ENCODE measurements at places on chromosomes 5 and 9.

DNA sequence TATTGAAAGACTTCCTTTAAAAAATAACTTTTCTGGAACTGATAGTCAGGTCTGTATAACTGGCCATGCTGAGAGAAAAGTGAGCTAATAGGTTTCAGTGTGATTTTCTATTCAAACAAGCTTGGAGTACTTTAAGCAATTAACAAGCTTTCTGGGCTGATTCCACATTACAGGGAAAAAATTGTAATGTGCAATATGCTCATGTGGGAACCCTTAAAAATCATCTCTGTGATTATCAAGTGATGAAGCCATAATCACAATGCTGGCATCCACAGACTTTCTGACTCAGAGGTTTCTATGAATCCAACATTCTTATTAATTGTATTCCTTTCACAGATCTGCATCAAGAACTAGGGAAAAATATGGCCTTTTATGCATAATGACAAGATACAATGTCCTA, 212.2 kb upstream of the ACO1 start:
- no peak for DNase-seq

GRCh38 chr9:108860764-108861163, 1.3 kb upstream of the ACTL7A start:
- DNase-seq: no peak

DNA sequence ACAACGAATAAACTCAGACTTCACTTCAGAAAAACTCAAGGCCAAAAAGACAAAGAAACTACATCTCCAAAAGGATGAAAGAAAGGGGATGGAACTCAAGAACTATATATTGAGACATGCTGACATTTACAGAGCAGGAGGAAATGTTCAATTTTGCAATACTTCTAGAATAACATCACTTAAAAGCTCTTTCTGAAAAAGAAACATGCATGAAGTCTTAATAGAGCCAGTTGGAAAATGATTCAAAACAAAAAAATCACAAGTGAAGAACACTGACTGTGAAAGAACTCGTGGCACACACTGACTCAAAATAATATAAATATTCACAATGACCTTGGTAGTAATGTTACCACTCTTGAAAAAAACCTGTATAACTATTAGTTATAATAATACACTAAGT, 267.8 kb upstream of the NREP start:
- DNase-seq: no peak

DNA sequence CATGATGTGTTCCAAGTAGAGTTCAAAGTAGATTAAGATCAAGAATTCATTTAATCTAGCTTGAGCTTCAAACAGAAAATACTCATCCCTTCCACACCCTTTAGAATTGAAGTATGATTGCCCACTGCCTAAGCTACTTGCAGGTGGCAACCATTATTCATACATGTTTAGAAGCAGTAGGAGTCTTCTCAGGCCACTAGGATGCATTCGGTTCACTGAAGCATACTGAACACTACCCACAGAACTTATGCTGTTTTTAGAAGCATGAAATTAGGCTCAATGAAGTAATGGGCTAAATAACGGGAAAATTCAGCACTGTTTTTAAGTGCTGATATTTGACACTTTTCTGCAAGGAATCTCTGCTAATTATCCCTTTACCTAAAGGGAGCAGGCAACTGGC, 263.4 kb downstream of the DEPDC1B start:
- DNase-seq: no peak

DNA sequence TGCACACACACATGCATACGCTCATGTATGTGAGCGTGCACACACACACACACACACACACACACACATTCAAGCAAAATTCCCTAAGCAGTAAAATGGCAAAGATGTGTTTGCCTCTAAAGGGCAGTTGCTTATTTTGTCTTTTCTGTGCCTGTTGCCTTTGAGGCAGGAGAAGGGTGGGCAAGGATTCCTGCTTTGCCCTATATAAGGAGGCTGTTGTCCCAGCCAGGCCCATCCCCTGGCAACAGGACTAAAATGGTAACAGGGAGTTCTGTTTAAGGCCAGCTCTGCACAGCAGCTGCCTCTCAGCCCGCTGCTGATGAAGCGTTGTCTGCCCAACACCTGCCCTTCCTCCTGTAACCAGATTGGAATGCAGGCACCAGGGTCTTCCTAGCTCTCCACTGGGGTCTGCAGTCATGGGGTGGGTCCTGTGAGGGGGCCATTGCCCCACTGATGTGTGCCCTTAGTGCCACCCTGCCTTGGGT, 64.4 kb downstream of the PPARGC1B start:
- DNase-seq: no peak

DNA sequence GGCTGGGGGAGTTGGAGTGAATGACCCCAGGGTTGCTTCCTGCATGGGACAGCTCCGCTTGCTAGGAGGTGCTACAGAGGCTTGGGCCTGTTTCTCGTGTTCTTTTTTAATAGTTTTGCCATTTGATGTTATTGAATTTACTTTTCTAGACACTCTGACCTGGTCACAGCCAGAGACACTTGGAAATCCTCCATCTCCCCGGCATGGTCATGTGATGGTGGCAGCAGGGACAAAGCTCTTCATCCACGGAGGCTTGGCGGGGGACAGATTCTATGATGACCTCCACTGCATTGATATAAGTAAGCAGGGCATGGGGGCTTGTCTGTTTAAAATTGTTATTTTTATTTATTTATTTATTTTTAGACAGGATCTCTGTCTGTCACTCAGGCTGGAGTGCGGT, 13.4 kb downstream of the HSPA5 start:
- DNase-seq: no peak

GRCh38 chr5:116378777-116379121, 195.9 kb downstream of the SEMA6A start:
- DNase-seq: no peak

DNA sequence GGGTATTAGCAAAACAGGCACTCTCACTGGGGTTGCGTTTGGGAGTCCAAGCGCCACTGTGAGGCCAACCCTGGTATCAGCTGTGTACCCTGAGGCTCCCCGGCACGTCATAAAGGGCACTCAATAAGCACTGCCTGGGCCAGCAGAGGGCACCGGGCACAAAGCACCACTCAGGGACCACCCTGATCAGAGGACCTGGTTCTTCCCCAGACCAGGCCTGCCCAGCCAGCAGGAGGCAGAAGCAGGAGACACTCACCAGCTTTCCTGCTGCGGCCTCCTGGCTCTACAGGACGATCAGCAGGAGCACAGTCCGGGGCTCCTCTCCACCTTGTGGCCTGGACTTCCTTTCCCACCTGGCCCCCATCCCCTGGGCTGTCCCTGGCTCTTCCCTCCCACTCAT, 12.6 kb downstream of the MGAT1 start:
- no peak for DNase-seq

GRCh38 chr9:112120030-112120341, 55.1 kb downstream of the SUSD1 start:
- no peak for DNase-seq

DNA sequence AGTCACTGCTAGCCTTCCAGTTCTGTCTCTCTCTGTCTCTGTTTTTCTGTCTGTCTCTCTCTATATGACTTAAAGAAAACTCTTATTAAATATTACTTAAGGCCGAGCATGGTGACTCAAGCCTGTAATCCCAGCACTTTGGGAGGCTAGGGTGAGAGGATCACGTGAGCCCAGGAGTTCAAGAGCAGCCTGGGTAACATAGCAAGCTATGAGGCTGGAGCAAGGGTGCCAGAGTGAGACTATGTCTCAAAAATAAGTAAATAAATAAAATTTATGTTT, 1.7 kb upstream of the GBGT1 start:
- no peak for DNase-seq

DNA sequence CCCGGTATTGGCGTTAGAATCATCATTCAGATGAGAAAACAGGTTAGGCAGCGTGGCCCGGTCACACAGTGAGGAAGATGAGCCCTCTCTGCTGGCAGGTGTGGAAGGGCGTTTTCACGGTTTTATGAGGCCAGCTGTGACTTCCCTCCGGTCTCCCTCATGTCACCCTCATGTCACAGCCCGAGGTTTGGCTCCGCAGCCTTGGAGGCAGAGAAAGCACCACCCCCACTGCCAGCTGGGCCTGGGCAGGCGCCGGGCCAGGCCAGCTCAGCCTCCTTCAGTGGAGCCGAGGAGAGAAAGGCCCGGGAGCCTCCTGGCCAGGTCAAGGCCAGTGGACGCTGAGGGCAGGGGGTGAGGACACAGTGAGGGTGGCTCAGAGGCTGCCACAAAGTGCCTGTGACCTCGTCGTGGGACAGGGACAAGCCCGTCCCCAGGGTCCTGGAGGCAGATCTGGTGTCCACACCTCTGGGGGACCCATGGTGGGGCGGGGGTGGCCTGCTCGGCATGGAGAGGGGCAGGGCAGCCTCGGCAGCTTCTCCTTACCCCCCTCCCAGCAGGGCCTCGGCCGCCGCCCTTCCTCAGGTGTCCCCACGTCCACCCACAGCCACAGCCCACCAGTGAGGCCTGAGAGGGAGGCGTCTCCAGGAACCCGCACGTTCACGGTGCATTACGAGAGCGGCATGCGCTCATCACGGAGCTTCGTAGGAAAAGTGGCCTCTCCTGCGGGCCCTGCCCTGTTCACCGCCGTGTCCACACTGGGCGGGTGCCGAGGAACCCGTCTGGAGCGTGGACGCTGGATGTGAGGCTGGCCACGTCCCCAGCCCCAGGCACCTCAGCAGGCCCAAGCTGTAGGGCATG, 32.2 kb downstream of the EXD3 start:
- no peak for DNase-seq

GRCh38 chr5:174410716-174411478, 313.5 kb upstream of the MSX2 start:
- no peak for DNase-seq

DNA sequence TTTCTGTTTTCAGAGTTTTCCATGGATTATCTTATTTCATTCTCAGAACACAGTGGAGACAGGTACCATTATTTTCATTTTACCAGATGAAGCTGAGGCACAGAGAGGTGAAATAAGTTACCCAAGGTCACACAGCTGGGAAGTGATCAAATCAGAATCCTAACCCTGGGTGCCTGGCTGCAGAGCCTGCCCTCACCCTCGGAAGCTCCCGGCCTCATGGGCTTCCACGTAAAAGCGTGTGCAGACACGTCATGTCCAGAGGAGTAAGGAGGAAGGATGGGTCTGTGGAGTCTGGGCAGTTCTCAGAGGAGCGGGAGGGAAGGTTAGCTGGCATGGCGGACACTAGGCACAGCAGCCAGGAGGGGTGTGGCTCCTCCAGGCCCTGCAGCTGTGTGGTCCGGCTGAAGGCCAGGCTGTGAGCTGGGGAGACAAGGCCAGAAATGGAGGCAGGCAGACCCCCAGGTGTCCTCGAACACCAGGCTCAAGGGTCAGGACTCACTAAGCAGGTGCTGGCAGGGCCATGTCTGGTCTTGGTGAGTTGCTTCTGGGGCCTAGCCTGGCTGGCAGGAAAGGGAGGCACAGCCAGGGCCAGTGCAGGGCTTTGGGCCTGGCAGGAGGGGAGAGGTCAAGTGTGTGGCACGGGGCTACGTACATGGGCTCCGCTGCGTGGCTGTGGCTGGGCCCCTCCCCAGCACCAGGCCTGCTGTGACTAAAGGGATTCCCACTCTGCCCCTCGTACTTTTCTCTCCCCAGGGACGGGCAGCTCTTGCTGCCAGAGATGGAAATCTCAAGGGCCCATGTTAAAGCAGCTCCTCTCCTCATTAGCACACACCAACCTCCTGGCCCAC, 5.6 kb downstream of the TBC1D9B start:
- no peak for DNase-seq

DNA sequence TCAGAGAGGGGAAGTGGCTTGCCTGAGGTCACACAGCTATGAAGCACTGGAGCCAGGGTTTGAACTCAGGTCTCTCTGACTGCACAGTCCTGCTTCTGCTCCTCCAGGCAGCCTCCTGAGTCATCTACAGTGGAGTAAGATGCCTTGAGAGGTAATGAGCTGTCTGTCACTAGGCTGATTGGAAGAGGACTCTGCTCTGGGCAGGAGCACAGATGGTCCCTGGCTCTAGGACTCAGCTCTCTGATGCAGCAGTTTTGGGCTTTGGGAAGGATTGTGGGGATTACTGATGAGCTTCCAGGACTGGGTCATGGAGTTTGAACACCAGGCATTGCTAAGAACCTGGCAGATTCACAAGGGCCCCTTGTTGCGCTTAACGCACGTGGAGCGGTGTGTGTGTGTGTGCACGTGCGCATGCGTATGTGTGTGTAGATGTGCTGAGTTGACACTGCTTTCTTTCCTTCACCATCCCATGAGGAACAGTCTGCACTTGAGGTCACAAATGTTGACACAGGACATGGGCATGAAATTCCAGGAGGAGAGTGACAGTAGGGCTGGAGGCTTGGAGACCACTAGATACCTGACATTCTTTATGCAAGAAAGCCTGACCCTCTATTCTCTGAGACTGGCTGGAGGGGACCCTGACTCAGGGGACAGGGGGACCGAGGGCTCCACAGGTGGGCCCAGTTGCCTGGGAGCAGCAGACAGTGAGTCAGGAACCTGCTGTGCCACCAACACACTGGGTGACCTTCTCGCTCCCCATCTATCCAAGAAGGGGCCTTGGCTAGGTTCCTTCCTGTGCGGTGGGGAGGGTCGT, 170.5 kb downstream of the RGS3 start:
- DNase-seq: no peak

DNA sequence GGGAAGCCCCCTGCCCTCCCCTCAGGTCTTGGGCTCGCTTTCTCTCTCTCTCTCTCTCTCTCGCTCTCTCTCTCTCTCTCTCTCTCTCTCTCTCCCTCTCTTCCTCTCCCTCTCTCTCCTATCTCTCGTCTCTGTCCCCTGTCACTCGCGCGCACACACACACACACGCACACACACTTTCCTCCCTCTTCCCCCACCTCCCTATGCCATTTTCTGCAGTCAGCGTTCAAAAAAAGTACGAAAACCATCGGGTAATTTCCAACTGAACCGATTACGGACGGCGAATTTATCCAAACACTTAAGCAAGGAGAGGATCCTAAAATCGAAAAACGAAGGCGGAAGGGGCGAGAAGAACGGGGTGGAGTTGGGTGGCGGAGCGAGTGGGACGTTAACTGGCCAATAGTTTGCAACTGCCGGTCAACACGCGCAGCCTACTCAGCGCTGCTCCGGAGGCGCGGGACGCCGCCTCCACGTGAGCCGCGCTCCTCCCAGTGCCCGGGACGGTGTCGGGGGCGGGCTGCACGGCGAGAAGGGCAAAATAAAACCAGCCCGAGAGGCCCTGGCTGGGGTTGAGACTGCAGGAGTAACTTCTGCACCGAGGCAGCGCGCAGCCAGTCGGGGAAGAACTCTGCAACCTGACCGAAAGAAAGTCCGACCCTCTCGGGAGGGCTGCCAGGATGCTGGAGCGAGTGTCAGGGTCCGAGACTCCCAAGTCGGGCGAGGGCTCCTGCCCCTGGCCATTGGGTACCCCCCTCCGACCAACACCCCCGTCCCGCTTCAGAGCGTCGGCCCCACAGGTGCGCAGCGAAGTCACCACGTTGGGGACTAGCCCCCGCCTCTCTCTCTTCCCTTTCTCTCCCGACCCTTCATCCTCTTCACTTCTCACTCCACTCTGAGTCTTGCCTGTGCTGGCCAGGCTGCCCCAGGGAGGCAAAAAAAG, 24.9 kb upstream of the ELAVL2 start:
- no peak for DNase-seq

GRCh38 chr9:73156865-73157187, 5.2 kb downstream of the ANXA1 start:
- no peak for DNase-seq

GRCh38 chr5:35430381-35431162, 187.1 kb upstream of the SPEF2 start:
- no peak for DNase-seq

- no peak for DNase-seq
These were observed 359.2 kb upstream of the ZNF462 start for GRCh38 chr9:106503759-106504158.

All from activated CD8-positive, alpha-beta memory T cell treated with anti-CD3 and anti-CD28 coated beads, Interleukin-2, amount 50 U/mL, for 4 hours (primary cell).